ENCODE measurements at places on chromosomes 6 and 20. TPM values are rescaled to one million over a fixed set of nuclear protein-coding genes. Genes with fewer than 3 reads are reported as not detected.

The CST5 gene
- polyA plus RNA-seq, result 0.56 TPM

The PSORS1C1 gene
- not detected for polyA plus RNA-seq

The FERMT1 gene
- 9.6 TPM for polyA plus RNA-seq

The CLDN20 gene
- polyA plus RNA-seq, result 0.19 TPM

The RIPOR2 gene
- polyA plus RNA-seq, result 4.4 TPM

The POU5F1 gene
- polyA plus RNA-seq, result 1.3 TPM

The ARHGAP18 gene
- polyA plus RNA-seq, result 1.3 TPM
